ENCODE measurements at places on chromosomes 2 and 18. TPM values are rescaled to one million over a fixed set of nuclear protein-coding genes. Genes with fewer than 3 reads are reported as not detected.

- no peak for DNase-seq
These were observed 299.3 kb downstream of the CCDC85A start for GRCh38 chr2:56483081-56483480.

- DNase-seq = no peak
These were observed 70.2 kb upstream of the MEIS1 start for GRCh38 chr2:66364495-66365333.

- DNase-seq = no peak
These were observed 7.7 kb upstream of the SP140L start for GRCh38 chr2:230319211-230319862.

GRCh38 chr2:239991689-239992314, 33.3 kb downstream of the NDUFA10 start:
- DNase-seq = peak; percentile 71

The TUBB8B gene
- total RNA-seq = not detected

Data from dermis microvascular lymphatic vessel endothelial cell (primary cell).